Ovary (tissue), 10 donors: ENCODE measurements at places on chromosomes 2 and 18. TPM values are rescaled to one million over a fixed set of nuclear protein-coding genes. Genes with fewer than 3 reads are reported as not detected.

DNA sequence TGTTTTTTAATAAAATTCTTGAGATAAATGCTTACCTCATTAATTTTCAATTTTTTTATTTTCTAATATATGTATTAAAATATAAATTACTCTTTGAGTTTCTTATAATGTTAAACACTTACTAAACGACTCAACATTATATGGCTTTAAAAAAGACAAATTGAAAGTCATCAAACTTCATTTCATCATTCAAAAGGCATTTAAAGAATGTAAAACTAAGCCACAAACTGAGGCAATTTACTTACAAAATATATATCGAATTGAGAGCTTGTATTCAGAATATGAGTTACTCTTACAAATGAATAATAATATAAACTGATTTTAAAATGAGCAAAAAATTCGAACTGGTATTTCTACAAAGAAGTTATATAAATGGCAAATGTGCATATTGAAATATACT is 1262.2 kb upstream of the PIK3C3 start:
- no peaks in the 10 kb centered on the region for H3K27me3 ChIP-seq
- H3K4me1 ChIP-seq, result no peaks in the 10 kb centered on the region
- H3K27ac ChIP-seq, result no peak overlapping the region
- no peak for DNase-seq

DNA sequence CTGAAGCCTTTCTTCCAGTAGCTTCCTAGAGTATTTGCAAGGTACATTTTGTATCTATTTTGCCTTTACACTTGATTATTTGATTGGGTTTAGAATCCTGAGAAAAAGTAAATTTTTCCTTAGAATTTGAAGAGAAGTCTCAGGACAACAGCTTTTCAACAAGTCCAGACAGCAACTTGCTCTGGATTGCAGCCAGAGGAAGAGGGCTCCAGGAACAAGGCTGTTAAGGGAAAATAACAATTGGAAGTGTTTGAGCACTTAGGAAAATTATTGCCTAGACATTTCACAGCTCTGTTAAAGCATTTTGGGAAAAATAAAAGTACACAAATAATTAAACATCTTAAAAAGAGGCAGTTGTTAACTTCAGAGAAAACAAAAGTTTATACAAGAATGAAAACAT is 58.3 kb upstream of the RAPGEF4 start:
- H3K27me3 ChIP-seq, result no peaks in the 10 kb centered on the region
- no peaks in the 10 kb centered on the region for H3K36me3 ChIP-seq
- no peak for DNase-seq
- no peak overlapping the region for H3K4me3 ChIP-seq

- no peaks in the 10 kb centered on the region for H3K4me1 ChIP-seq
- no peaks in the 10 kb centered on the region for H3K27me3 ChIP-seq
- DNase-seq, result no peak
- no peaks in the 10 kb centered on the region for H3K36me3 ChIP-seq
- no peak overlapping the region for H3K4me3 ChIP-seq
Observed at GRCh38 chr18:11741505-11742145, 52.6 kb downstream of the GNAL start.

GRCh38 chr2:222736301-222736700 is 64.8 kb downstream of the MOGAT1 start:
- H3K36me3 ChIP-seq, result no peaks in the 10 kb centered on the region
- no peak overlapping the region for H3K27ac ChIP-seq
- DNase-seq, result no peak
- H3K4me3 ChIP-seq, result no peak overlapping the region

GRCh38 chr2:46270384-46270783 is 26.8 kb upstream of the EPAS1 start:
- no peak overlapping the region for H3K4me3 ChIP-seq
- no peaks in the 10 kb centered on the region for H3K27me3 ChIP-seq
- H3K4me1 ChIP-seq, result peaks cover 5% of the 10 kb centered on the region
- H3K27ac ChIP-seq, result no peak overlapping the region
- H3K36me3 ChIP-seq, result no peaks in the 10 kb centered on the region

GRCh38 chr18:49008716-49009115 is 58.0 kb upstream of the SMAD7 start:
- no peak for DNase-seq
- no peak overlapping the region for H3K27ac ChIP-seq
- peaks cover 6% of the 10 kb centered on the region for H3K4me1 ChIP-seq
- no peaks in the 10 kb centered on the region for H3K36me3 ChIP-seq
- no peak overlapping the region for H3K4me3 ChIP-seq

The LYG1 gene
- total RNA-seq, result 1.1 TPM
